Body of pancreas (tissue), 4 donors: ENCODE measurements at places on chromosomes 5 and 9. TPM values are rescaled to one million over a fixed set of nuclear protein-coding genes. Genes with fewer than 3 reads are reported as not detected.

The OLFM1 gene
- total RNA-seq = 7.8 TPM

The SHROOM1 gene
- total RNA-seq = 27.4 TPM

The HSPB3 gene
- total RNA-seq = not detected

The ANKRD18A gene
- 6.5 TPM for total RNA-seq

The SLC25A2 gene
- total RNA-seq = not detected

The CARTPT gene
- total RNA-seq = not detected

The CDKN2B gene
- 6.0 TPM for total RNA-seq

The INSL4 gene
- total RNA-seq = not detected

The EMB gene
- 2.6 TPM for total RNA-seq

The PCDHB14 gene
- total RNA-seq = 3.4 TPM

DNA sequence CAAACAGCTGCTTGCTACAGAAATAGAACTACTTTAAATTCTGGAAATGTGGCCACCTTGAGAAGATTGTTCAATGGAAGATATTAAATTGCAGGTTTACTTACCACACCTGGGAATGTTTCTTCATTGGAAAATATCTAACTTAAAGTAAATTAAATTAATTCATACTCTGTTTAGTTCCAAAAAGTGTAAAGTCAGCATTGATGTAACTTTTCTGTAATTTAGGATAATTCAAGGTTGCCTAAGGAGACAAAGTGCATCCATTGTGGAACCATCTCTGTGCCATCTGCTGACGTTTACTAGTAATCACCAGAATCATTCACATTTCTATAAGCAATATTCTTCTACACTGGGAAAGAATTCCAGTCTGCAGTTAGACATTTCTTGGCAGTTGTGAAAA is 53.0 kb downstream of the FAM170A start:
- DNase-seq = no peak

GRCh38 chr9:80175286-80176150 is 603.8 kb downstream of the TLE4 start:
- DNase-seq = peak; percentile 37

GRCh38 chr5:115831163-115831768 is 10.1 kb downstream of the ATG12 start:
- DNase-seq = peak; percentile 30

DNA sequence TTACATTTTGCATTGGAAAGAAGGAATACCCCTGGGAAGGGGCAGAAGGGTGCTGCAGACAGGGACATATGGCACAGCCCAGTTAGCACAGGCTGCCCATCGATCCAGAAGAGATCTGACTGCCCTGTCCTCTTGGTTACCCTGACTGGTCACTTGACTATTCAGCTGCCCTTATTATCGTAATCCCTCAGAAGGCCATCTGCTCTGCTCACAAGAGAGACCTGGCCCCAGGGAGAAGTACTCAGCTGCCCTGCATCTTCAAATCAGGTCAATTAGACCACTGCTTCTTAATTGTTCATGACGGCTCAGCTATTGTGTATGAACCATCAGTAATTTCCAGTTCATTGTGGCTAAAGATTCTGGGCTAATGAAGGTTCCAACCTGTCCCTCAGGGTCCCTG is 345.0 kb downstream of the TLE1 start:
- DNase-seq = no peak

DNA sequence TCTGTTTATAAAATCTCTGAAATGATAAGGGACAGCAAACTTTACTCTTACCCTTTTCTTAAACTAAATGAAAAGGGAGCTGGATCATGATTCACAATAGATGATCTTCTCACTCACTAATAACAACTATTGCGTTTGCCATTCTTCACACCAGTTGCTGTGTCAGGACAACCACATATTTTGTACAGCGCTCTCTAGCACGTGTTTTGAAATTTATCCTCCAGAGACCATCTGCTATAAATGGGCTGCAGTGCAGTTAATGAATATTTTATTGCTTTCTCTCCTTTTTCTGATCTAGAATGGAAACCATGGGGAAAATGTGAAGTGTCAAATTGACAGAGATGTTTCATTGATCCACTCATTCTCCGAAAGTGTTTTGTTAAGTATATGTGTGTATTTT is 258.4 kb upstream of the CCNH start:
- no peak for DNase-seq

DNA sequence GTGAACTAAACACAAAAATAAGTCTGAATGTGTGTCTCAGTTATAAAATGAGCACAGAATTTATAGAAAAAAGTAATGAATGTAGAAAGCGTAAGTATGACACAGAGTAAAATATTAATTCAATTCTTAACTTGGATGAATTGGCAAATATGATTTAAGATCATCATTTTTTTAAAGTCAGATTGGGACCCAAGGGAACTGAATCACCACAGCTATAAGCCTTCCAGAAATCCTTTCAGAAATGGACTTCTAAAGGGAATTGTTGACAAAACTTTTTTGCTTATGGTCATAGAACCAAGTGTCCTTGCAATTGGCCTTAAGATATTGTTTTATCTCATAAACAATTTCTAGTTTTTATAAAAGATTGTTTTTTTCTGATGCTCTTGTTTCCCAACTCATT is 495.1 kb upstream of the DAB2 start:
- no peak for DNase-seq

DNA sequence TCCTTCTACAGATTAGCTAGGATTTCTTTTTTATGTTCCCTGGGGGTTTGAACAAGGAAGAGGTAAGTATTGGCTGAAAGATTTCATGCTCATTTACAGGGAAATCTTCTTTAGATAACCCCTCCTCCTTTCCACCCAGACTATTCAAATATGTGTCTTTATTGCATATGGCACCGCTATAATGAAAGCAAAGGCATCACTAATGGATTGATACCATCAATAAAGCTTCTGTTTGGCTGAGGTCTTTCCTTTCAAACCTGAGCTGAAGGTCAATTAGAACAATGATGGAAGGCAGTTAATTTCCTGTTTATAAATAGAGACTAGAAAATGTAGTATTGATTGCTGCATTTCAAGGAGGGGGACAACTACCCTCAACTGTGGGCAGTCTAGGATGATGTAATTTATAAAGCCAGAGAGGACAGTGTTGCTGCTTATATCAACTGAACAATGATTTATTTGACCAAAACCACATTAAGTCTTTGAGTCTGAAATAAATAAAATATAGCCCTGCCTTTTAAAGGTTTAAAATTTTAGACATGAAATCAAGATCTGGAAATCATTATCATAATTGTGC is 132.9 kb downstream of the SGCD start:
- DNase-seq = no peak

DNA sequence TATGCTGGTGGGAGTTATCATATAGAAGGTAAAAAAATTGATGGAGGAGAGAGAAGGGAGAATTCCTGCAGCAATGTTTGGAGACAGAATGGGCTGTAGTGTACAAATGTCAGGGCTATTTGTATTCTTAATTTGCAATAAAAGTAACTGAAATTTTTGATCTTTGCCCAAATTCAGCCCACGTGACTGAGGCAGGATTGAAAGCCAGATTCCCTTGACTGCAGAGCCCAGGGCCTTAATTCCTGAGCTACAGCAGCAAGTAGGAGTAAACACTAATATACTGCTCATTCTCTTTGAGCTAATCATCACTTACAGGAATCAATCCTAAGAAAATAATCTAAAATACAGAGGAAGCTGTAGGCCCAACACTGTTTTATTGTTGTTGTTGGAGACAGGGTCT is 5.2 kb upstream of the ANXA6 start:
- DNase-seq = no peak

GRCh38 chr5:127335381-127335780 is 44.8 kb downstream of the MEGF10 start:
- no peak for DNase-seq

DNA sequence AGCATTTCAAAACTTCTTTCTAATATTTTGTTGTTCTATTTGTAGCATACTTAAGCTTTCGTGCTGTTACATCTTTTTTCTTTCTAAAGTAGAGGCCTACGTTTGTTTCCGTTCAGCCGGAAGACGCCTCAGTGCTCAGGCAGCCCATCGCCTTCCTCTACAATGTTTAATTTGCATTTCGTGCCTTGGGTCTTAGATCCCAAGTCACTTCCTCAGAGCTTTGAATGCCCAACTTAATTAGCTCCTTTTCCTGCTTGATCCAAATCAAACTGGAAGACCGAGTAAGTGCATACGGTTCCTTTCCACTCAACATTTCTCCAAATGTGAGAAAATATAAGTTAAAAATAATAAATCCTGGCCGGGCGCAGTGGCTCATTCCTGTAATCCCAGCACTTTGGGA is 43.2 kb downstream of the MRPL36 start:
- no peak for DNase-seq

DNA sequence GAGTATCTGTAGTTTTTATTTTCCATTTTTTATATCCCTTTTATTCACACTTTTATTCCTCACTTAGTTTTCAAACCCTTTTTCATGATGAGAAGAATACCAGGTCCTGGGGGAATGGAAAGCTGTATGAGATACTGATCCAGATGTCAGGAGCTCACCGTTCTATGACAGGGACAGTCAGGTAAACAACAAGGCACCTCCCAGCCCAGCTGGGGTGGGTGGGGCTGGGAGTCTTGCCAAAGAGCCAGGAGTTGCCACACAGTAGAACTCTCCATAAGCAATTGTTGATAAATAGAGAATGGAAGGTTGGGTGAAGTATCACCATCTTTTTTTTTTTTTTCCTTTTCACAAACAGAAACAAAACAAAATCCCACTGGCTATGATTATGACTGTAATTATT is 225.8 kb downstream of the NSG2 start:
- no peak for DNase-seq

GRCh38 chr5:160382346-160382745 is 11.9 kb upstream of the C1QTNF2 start:
- DNase-seq = no peak

DNA sequence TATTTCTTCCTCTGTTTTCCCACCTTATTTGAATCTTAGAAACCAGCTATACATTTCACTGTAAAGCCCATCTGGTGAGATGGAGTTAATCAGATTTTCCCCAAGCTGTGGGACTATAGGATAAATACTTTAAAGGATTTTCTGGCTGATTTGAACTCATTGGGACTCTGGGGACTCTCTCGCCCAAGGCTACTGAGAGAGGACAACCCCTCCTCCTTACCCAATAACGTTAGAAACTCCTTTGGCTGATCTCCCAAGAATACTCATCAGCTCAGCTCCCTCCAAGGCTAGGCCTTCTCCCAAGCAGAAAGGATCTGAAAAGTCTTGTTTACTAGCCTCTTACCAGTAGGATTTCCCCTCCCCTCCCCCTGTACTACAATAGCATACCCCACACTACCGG is 1.5 kb upstream of the GLRA1 start:
- DNase-seq = no peak

DNA sequence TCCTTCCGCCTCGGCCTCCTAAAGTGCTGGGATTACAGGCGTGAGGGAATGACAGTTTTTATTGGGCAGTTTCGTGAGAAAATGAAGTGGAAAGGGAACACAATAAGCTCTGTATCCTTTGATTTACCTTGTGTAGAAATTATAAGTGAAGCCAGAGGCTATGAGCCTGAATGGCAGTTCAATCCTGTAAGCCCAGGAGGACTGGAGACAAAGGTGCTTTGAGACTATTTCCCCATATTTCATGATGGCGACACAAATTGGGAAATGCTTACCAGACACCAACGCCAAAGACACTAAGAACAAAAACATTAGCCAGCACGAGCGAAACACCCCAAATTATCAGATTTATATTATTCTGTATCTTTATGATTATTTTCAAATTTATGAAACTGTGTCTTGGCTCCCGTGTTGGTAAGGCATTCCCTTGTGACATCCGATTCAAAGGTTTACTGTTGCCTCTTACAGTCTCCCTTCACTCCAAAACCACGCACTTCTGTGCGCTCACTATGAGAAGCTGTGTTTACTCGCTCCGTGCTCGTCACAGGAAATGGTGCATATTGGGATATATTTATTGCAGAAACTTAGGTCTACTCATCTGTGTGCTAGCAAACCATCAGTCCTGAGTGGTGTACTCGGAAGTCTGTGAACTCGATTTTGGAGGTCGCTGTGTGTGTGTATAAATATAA is 73.9 kb downstream of the SH3PXD2B start:
- no peak for DNase-seq

GRCh38 chr9:82722561-82722960 is 340.4 kb downstream of the RASEF start:
- no peak for DNase-seq

DNA sequence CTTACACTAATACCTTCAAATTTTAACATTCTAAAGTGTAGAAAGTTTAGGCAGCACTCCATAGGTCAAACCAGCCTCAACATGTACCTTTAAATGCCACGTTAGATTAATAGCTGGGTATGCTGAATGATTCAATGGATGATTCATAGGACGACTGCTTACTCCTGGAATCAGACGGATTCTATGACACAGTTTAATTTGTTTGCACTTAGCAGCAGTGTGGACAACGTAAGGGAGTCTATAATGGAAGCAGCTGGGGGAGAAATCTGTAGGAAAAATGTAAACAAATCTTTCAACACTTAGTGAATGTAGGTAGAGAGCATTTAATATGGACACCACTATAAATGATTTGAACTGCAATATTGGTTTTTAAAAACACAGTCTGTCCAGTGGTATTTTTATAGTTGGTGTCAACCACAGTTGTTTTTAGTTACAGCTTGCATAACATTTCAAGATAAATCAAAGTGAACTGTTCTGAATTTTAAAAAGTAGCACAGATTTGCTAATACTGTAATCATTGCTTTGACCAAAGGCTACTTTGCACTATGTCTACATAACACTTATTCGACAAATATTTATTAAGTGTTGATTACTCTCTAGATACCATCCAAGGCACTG is 701.5 kb upstream of the MEF2C start:
- DNase-seq = no peak

DNA sequence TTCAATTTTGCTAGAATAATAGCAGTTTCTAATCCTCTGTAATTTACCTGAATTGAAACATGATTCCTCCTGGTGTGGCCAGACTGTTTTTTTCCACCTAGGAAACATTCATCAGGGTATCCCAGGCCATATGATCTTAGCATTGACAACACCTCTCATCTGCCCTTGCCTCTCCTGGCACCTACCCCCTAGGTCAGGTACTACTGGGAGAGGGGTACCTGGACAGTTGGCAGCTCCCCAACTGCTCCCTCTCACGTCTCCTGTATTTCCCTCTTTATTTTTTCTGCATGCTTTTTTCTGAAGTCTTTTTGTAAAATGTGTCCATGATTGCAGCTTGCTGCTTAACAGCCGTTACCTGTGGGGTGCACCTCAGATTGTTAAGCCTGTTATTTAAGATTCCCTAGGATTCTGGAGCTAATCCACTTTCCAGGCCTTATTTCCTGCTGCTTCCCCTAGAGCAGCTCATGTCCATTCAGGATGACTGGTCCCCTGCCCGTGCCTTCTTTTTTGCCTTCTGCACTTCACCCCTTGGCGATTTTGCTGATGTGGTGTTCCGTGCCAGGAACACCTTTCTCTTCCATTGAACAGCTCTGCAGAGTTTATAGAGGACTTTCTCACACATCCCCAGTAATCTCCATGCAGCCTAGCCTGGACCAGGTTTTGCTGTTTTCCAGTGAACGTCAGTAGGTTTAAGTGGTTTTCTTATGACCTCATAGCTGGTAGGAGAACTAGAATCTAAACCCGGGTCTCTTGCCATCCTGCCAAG is 33.6 kb downstream of the SNX30 start:
- no peak for DNase-seq

DNA sequence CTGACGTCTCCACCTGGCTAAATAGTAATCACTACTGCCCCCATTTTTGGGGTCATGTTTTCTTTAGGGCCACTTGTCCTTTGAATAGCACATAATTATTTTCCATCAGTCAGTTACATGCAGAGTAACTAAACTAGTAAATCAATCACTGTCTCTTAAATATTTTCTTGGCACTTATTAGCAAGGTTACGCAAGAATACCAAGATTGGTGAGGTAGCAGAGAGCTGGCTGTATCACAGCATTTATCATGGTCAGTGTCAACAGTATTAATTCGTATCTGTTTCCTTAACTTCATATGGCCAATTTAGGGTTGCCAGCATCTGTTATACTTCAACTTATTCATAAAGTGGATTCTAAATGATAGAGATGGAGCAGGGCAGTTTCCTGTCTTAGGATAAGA is 346.8 kb upstream of the FAM174A start:
- DNase-seq = no peak
